ENCODE measurements at places on chromosomes 2 and 18. TPM values are rescaled to one million over a fixed set of nuclear protein-coding genes. Genes with fewer than 3 reads are reported as not detected.

- no peak for DNase-seq
Measured at GRCh38 chr2:58239243-58239925, 1.7 kb downstream of the FANCL start.

- DNase-seq: no peak
Measured at GRCh38 chr2:172105471-172106107, 2.9 kb upstream of the DLX2 start.

DNA sequence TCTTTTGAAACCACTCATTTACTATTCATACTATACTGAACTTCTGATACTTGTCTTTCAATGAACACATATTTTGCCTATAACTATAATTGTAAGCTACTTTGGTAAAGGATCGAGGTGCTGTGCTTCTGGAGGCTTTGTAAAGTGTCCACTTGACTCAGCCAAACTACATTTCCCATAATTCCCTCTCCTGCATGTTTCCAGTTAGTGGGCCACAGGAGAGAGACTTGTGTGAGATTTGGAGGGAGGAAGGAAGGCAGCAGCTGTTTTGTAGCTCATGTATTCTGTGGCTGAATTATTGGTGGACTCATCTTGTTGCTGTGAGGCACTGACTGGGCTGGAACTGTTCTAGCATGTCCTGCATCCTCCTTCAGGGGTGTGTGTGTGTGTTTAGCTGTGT is 328.8 kb downstream of the ARL6IP6 start:
- DNase-seq: no peak

DNA sequence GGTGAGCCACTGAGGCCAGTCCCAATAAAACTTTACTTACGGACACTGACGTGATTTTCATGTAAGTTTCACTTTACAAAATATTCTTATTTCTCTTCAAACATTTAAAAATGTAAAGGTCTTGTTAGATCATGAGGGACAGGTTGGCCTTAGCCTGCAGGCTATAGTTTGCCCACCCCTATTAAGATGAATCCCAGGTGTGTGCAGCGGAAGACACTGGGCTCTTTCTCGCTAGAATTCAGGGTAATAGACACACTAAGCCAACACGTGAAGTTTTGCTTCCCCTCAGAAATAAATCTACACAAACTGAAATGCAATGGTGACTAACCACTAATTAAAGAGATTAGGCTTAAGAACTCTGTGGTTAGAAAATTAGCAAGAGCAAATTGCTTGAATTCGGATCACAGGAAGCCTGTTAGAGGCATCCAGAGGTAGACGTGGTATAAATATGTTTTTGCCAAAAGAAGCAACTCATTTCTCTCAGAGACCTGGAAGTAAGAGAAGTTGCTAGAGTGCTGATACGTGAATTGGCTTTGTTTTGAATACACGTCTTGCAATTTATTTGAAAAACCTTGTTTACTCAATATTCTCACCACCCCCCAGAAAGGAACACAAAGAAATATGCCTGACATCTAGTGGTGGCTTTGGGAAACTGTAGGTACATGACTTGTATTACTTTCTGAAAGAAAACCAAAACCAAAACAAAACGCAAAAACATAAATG is 151.6 kb downstream of the DTNB start:
- DNase-seq: no peak

DNA sequence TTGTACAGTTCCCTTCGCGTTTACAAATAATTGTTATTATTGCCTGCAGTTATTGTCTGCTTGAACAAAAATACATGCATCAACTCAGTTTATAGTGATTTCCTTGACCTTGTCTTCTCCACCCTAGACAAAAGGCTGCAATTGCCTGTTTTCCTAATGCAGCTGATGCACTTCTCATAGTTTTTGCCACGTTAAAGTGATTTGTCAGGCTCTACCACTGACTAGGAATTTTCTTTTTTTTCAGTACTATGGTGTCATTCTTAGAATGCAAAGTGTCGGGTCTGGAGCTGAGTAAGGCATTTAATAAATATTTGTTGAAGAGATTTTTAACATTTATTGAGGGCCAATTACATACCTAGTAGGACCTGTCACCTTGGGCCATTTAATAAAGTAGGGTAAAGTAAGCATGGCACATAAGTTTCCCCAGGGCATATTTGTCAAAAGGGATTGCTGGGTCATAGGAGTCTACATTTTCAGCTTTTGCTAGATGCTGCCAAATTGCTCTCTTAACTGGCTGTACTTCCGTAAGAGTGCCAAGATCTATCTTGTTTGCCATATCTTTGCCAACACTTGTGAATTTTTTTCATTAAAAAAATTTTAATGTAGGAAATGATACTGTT is 24.1 kb downstream of the ACSL3 start:
- DNase-seq: no peak

DNA sequence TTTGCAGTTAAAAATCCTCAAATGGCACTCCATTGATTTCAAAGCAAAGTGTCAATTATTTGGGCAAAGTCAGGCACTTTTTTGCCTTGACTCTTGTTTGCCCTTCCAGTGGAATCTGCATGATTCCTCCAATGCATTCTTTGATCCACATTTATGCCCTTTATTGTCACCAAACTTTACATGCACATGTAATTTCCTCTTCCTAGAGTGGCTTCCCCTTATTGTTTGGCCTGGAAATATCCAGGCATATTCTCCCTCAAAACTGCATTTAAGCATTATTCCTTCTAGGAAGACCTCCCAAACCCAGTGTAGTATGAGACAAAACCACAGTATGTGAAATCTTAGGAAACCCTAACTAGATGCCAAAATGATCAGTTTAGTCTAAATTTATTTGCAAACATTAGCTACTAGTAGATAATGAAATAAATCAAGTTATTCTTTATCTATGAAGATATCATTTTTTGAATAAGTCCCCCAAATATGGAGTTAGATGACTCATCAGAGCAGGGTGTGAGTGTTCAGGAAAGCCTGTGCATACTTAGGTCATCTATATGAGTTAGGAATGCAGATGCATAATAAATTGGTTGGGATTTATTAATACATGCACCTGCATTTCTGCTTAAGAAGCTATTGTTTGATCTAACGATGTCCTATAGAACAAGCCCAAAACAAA is 433.3 kb upstream of the TCF4 start:
- DNase-seq: no peak

DNA sequence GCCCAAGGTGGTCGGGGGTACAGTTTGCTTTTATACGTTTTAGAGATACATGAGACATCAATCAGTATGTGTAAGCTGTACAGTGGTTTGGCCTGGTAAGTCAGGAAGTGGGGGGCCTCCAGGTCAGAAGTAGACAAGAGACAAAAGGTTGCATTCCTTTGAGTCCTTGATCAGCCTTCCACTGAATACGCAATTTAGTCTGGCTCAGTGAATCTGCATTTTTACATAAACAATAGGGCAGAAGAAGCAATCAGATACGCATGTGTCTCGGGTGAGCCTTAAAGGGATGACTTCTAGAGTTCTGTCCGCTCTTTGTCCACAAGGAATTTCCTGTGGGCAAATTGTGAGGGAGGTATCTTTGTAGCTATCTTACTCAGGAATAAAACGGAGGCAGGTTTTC is 87.2 kb downstream of the SOWAHC start:
- no peak for DNase-seq

- no peak for DNase-seq
Measured at GRCh38 chr2:233436691-233437438, 82.6 kb downstream of the DGKD start.

Gene MLPH
- 1.2 TPM for total RNA-seq

Gene ACVR1
- total RNA-seq: 23.7 TPM

Gene ATP6V1C2
- total RNA-seq: 0.19 TPM

Gene CYRIA
- total RNA-seq: 2.0 TPM

Gene VIL1
- total RNA-seq: 305 TPM
